ENCODE measurements at places on chromosomes 4 and X.
A peak's percentile ranks its signal among the peaks of the same experiment; 100 is the strongest.

GRCh38 chr4:121243485-121243884, 79.4 kb upstream of the TNIP3 start:
- no peak for DNase-seq

DNA sequence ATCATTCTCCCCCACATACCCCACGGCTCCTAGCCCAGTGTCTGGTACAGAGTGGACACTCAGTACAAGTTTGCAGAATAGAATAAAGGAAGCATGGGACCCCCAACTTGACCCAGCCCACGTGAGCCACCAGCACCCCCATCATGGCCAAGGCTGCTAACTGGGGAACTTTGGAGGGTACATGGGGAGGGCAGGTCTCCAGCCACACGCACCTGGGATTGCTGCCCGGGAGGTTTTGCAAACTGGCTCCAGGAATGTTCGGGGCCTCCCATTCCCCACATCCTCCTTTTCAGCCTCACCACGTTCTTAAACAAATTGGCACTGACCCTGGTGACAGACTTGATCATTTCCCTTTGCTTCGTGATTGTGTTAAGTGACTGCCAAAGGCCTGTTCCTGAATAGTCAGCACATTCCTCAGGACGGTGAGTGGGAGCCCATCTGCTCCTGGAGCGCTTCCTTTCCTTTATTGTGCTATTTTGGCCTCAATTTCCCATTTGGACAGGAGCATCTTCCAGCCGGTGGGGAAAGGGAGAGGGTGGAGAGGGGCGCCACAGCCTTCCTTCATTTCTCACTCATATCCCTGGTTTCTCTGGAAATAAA, 18.7 kb upstream of the XPNPEP2 start:
- no peak for DNase-seq

DNA sequence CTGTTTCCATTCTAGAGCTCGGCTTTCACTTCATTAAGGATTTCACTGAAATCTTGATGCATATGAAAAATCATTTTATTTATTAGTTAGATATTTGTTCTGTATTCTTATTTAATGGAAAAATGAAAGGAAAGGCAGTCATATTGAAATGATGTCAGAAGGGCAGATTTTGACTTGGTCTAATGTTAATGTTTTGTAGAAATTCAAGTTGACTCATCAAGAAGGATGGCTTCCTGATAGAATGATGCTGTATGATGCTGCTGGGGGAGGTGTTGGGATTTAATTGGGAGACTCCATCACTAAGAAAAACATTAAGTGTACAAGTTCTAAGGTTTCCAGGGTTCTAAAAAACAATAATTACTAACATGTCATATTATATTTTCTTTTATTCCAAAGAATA, 204.8 kb downstream of the PDGFC start:
- DNase-seq: no peak

DNA sequence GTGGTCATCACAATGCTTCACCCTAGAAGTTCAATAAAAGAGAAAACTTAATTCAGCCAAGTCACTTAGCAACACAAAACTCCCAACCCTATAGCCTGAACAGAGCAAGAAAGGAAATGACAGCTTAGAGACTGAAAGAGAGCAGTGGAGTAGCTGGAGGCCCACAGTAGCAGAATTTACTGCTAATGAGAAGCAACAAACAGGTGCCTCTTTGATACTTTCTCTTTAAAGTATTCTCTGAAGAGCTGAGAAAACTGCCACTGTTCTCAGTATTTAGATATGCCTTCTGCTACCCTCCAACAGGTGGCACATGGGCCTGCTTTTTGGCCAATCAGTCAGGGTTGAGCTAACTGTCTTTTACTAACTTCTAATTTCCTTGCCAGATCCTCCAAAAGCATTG, 240.0 kb downstream of the GPC3 start:
- no peak for DNase-seq

DNA sequence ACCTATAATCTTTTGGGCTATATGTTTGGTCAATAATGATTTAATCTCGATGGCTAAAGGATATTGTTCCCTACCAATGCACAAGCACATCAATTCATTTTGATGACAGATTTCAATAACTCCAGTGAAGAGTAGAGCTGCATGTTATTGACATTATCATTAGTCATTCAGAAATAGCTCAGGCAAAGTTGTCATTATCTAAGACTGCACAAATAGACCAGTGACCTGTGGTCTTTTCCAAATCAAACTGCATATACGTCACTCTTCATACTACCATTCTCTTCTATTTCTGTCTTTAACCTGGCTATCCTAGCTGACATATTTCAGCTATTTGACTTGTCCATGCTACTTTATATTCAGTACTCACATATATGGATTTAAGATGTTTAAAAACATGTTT, 1050.8 kb downstream of the C4orf33 start:
- DNase-seq: no peak

DNA sequence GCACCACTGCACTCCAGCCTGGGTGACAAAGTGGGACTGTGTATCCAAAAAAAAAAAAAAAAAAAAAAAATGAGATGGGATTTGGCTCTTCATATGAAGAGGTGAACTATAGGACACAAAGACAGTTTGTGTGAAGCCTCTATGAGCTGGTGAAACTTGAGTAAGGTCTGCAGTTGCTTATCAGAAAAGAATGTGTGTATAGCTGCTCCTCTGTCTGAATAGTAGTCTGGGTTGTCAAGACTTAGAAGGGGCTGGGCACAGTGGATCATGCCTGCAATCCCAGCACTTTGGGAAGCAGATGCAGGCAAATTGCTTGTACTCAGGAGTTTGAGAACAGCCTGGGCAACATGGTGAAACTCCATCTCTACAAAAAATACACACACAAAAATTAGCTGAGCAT, 82.8 kb downstream of the ARSF start:
- no peak for DNase-seq

GRCh38 chr4:123234955-123235354, 161.6 kb upstream of the SPRY1 start:
- no peak for DNase-seq

DNA sequence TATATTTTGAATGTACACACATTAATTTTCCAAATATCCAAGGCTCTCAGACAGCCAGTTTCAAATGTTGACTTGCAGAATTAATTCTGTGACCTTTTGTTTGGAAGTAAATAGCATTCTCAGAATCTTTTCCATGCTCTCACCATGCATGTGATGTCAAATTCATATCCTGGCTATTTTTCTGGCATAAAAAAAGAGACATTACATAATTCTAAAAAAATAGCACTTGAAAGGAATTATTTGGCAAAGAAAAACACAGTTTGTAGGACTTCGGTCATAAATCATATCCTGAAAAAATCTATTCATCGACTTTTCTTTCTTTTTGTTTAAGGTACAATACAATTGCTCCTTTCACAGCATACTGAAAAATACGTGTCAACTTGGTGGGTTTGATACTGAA, 111.2 kb downstream of the GLRA3 start:
- DNase-seq: no peak

DNA sequence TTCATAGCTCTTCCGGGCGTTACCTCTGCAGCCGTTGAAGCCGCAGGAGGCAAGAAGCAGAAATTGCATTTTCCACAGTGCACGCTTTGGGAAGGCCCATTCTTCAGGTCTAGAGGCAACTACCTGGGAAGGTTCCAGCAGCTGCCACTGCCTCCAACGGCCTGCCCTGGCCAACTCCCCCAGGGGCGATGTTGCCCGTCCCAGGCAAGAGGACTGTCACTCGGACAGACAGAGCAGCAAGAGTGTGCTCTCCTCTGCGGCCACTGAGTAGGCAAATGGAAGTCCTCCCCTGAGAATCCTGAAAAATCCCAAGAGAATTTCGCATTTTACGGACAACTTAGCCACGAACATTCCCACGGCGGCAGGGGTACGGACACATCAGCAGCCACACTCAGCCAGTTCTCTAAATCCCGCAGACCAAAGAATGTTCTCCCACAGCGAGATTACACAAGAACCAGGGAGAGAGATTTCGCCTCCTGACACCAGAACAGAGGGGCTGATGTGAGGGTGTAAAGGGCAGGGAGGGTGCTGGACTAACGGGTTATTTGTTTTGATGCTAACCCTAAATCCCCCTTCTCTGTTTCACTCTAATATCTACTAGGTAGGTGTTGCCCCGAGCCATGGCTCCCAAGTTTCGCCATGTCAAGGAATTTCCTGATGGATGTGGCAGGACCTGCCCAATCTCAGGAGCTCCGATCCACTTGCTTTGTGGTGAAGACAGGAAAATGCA, 63.8 kb downstream of the SEPSECS start:
- DNase-seq: no peak

DNA sequence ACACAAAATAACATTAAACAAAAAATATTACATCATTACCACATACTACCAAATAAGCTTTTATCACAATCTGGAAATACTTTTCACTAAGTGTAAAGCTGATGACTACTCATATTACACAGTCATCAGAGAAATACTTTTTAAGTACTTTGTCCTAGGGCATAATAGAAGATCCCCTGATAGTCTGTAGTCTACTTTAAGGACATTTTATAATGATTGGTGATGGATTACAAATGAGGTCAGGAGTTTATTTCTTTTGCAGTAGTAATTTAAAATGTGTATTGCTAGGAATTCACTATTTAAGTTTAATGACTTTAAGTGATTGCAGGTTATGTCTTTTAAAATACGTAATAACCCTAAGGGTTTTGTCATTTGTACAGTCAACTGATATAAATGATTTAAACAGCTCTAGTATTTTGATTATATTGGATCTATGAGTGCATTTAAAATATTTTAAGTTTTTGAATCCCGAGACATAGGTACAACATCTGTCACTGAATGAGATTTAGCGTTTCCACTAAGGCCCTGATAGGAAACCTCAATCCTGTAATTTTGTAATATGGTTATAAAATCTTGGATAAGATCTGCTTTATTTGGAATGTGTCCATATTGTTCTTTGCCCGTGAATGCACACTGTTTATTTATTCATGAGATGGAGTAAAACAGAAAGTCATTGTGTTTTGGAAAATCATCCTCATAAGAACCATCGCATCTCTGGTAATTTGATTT, 189.5 kb downstream of the ARAP2 start:
- DNase-seq: no peak

GRCh38 chr4:23384741-23385140, 505.1 kb downstream of the PPARGC1A start:
- DNase-seq: no peak

DNA sequence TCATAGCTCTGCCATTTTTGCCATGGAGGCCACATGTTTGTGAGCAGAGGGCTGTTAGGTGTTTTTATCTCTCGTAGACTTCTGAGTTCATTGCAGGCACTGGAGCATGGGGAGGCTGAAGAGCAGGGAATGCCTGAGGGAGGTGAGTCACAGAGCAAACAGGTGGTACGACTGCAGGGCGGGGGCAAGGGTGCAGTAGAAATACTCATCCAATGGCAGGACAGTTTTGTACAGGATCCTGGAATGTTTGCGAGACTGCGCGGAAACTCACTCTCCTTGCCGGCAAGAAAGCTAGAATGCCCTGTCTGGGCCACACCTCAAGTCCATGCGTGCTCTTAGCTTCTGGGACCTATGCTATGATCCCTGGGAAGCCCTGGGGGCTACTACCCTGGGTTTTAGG, 20.0 kb upstream of the VCX2 start:
- DNase-seq: no peak

- DNase-seq: no peak
Observed at GRCh38 chr4:144565527-144566195, 80.3 kb upstream of the HHIP start.

GRCh38 chr4:86592553-86593249, 1.4 kb upstream of the PTPN13 start:
- DNase-seq: no peak

DNA sequence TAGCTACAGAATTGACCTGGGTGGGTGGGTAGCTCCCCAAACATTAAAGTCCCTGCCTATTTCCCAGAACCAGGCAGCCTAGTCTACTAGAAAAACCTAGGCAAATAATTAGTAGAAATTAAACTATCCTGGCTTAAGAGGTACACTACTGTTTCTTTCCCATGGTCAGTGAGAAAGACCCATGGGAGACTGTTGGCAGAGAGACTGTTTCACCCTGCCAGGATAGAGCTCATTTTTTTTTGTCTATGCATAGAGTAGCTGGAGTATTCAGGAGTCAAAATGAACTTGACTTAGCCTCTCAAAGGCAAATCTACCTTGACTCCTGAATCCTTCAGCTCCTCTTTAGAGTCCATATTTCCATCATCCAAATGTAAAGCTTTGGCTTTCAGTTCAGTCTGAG, 107.0 kb upstream of the AR start:
- no peak for DNase-seq

GRCh38 chr4:96056346-96056934, 216.5 kb downstream of the PDHA2 start:
- no peak for DNase-seq

DNA sequence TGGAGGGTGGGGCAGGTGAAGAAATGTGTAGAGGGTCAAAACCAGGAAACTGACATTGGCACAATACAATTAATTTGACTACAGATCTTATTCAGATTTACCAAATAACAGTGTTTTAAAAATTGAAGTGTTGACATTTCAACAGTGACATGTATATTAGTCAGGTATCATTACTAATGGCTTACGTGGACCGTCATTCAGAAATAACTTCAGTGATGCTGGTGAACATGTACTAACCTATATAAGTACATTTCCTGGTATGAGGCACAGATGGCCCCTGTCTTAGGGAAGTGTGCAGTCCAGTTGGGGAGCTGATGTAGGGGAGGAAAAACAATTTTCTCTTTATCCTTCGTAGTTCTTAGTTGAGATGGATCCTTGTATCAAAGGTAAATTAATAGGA, 22.3 kb upstream of the MAOA start:
- no peak for DNase-seq

- DNase-seq: no peak
Observed at GRCh38 chrX:17459008-17459611, 84.1 kb downstream of the NHS start.

- no peak for DNase-seq
Observed at GRCh38 chrX:27599928-27600327, 9.8 kb downstream of the DCAF8L2 start.

GRCh38 chr4:4820739-4821138, 38.7 kb upstream of the MSX1 start:
- DNase-seq: no peak

DNA sequence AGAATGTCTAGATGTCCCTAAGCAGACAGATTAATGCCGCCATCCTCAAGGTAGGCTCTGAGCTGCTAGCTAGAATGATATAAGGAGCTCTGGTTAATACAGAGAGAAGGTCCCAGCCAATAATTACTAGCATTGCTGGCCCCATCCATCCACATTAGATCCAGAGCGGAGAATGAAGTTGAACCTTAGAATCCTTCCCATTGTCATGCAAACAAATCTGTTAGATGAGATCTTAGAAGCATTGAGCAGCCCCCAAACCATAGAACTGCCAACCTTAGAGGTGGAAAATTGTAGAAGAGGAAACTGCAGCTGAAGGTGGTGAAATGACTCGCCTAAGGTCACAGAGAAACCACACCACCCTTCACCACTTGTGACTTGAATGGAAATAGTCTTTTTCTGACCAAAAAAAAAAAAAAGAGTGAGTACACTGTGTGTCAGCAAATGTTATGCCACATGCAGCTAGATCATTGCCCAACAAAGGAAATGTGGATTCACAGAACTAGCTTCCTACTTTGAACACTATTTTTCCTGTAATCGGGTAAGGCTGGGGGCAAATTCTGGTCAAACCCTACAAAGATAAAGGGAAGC, 162.1 kb downstream of the SMIM20 start:
- no peak for DNase-seq

- no peak for DNase-seq
Observed at GRCh38 chr4:38387348-38387747, 276.7 kb upstream of the KLF3 start.

GRCh38 chrX:18997916-18998315, 14.0 kb upstream of the PHKA2 start:
- DNase-seq: peak; percentile 73
